CD4-positive, alpha-beta T cell treated with Interleukin-6 for 4 hours (primary cell): ENCODE measurements at places on chromosomes 3 and 15.

- no peak for DNase-seq
Measured at GRCh38 chr3:126713199-126713598, 9.2 kb downstream of the CHCHD6 start.

GRCh38 chr15:53458736-53459135 is 300.7 kb downstream of the WDR72 start:
- no peak for DNase-seq

DNA sequence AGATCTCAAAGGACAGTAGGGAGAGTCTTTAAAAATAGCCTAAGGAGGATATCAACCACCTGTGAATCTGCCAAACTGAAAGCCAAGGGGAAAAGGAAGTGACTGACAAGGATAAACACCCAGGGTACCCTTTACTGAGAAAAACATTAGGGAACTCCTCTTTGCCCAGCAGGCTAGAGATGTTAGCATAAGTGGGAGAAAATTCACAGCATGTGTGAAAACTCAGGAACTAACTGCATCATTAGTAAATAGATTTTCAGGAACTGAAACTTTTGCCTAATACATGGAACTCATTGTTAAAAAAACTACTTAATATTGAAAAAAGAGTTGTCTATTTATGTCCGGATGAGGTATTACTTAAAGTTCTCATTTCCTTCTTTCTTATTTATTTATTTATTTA is 375.5 kb downstream of the NTRK3 start:
- no peak for DNase-seq

- DNase-seq, result no peak
Measured at GRCh38 chr3:158205994-158206393, 96.1 kb downstream of the RSRC1 start.

GRCh38 chr3:147008886-147009285 is 397.5 kb downstream of the ZIC4 start:
- DNase-seq, result no peak

DNA sequence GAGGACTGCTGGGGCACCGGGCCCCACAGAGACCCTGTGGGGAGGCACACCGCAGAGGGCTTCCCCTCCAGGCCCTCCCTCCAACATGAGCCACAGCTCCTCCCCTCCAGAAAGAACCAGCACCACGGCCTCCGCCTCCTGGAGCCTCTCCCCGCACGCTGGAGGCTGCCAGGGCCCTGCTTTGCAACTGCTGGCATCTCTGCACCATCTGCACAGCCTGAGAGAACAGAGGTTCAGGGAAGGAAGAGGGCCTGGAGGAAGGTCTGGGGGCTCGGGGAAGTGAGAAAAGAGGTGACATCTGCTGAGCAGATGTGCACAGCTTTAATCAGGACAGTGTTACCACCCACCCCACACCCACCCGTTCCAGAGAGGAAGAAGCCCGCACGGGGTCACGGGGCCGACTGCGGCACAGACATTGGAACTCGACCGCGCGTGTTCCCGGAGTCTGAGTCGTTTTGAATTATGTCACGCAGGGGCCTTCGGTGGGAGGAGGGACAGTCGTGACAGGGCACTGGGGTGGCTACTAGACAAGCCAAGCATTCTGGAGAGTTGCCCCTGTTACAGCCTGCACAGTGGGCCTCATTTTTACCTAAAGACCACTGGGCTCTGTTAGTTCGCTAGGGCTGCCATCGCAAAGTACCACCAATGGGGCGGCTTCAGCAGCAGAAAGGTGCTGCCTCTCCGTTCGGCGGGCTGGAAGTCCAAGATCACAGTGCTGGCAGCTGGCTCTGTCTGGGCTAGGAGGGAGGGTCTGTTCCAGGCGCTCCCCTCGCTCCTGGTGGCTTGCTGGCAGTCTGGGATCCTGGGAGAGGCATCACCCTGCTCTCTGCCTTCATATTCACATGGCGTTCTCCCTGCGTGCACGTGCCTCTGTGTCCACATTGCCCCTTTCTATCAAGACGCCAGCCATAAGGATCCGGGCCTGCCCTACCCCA is 194.8 kb downstream of the XXYLT1 start:
- no peak for DNase-seq

DNA sequence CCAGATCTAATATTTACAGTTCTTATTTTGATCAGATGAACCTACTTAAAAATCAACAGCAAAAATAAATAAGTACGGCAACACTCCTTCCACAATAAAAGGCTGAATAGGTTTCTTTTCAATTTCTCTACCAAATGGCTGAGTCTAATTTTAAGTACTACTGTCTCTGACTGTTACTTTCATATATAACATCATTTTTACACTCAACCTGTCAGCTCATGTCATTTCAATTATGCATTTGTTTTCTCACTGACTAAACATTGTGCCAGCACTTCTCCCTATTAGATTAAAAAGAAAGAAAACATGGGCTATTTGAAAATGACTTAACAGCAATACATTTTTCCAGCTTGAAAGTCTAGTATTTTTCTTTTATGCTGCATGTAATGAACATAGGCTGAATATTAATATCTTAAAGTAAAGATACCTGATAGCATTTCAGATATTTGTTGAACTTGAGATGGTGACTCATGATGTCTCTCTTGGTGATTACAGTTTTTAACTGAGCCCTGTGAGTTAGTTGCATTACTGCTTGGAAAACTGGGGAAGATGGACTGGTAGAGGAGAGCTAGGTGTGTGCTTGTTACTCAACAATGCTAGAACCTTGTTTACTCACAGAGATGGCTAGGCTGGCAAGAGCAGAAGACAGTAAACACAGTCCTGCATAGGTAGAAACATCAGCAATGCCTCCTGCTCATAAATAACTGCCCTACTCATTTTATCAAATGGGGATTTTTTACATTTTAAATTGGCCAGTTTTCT is 73.9 kb downstream of the PEX5L start:
- no peak for DNase-seq

- no peak for DNase-seq
Measured at GRCh38 chr3:170809975-170810357, 60.0 kb downstream of the RPL22L1 start.

DNA sequence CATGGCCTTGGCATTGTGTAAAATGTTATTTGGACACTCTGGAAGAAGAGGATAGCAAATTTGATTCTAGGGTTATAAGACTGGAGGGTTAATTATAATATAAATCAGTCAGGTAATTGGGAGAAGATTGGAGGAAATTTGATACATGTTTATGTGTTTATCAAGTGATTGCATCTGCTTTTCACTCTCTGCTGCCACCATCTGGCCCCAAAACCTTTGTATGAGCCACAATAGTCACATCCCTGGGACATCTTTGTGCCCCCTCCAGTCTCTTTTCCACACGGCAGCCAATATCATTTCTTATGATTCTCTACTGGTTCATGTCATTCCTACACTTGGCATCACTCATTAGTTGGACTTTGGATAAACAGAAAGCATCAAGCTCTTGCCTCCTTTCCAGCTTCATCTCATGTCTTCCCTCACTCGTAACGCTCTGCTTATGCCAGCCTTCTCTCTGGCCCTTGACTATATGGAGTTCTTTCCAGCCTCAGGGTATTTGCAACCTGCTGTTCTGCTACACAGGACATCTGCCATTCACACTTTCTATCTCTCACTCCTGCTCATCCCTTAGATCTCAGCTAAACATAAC is 602.3 kb upstream of the SUCLG2 start:
- peak; percentile 35 for DNase-seq

GRCh38 chr3:55742022-55742831 is 255.1 kb upstream of the WNT5A start:
- DNase-seq, result no peak

- peak; percentile 41 for DNase-seq
Measured at GRCh38 chr3:67678665-67679064, 24.3 kb upstream of the SUCLG2 start.

DNA sequence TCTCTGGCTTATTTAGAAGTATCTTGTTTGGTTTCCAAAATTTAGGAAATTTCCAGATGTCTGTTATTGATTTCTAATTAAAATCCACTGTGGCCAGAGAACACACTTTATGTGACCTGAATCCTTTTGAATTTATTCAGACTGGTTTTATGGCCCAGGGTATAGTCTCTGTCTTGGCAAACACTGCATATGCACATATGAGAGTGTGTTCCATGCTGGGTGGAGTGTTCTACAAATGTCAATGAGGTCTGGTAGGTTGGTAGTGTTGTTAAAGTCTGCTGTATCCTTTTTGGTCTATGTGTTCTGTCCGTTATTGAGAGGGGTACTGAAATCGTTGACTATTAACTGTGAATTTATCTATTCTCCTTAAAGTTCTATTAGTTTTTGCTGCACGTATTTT is 30.2 kb downstream of the PGPEP1L start:
- no peak for DNase-seq

DNA sequence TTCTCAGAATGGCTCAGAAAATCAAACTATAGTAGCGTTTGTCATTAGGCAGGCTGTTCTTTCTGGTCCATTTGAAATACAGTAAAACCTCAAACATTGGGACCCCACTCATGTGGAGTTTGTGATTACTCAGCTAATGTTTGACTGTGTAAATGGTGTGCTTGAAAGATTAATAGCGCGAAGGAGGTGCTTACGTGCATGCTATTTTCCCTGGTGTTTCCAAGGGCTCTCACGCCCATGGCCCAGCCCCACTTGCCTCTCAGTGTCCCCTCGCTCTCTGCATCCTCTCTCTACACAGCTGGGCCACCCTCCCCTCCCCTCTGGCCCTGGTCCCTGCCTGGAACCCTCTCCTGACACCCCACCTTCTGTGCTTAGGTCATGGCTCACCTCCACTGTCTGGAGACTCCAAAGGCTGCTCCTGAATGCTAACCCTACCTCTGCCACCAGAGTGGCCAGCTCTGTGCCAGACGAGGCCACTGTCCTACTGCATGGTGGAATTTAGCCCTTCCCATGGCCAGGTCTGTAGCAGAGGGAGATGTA is 194.2 kb downstream of the PLCL2 start:
- DNase-seq, result no peak

GRCh38 chr15:41124058-41124457 is 8.0 kb upstream of the INO80 start:
- DNase-seq, result no peak

DNA sequence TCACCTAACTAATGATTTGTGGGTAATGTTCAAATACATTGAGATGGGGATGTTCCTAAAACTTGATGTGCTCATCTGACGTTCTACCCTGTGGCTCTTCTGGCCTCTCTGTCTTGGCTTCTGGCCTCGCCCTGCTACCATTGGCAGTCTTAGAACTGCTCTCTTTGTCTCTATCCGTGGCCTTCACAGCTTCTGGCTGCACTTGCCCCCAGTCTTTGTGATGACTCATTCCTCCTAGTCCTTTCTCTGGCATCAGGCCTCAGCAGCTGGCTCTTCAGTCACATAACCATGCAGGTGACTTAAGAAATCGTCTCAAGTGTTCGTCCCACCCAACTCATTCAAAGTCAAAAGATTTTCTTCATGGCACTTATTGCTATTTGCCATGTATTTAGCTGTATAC is 188.1 kb downstream of the BBX start:
- DNase-seq, result no peak

GRCh38 chr3:103511891-103512290 is 1077.1 kb downstream of the ZPLD1 start:
- no peak for DNase-seq

- DNase-seq, result no peak
Measured at GRCh38 chr15:61050844-61051568, 178.1 kb downstream of the RORA start.

GRCh38 chr15:85365980-85366379 is 14.4 kb upstream of the AKAP13 start:
- no peak for DNase-seq

DNA sequence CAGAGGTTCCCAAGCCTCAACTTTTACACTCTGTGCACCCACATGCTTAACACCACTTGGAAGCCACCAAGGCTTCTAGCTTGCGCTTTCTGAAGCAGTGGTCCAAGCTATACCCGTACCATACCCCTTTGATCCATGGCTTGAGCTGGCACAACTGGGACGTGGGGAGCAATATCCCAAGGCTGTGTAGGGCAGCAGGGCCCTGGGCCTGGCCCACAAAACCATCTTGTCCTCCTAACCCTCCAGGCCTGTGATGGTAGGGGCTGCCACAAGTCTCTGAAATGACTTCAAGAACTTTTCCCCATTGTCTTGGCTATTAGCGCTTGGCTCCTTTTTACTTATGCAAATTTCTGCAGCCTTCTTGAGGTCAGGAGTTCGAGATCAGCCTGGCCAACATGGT is 16.0 kb upstream of the PSMA4 start:
- no peak for DNase-seq

- DNase-seq, result no peak
Measured at GRCh38 chr3:143831208-143831607, 17.1 kb downstream of the SLC9A9 start.
